ENCODE measurements at places on chromosomes 6 and 20.

DNA sequence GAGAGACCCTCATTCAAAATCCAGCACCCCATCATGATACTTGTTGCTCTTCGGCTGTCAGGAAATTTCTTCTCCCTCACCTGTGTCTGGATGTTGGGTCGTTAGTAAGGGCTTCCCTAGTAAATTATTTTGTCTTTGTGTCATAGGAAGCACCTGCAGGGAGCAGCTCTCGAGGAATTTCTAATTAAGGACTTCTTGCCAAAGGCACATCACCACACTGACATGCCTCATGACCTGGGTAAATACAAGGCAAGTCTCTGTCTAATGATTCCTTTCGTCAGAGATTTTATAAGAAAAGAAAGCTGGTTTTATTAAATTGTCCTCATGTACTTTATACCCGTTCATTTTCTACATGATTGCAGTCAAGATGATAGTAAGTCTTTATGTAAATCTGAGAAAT, at the start of gene NOX3:
Gene NOX3, minus strand, starts transcription at position 74 of the 400 bp plus-strand sequence. Its CDS starts 39 bp downstream, at position 35.
- DNase-seq = no peak

- no peak for DNase-seq
Measured at GRCh38 chr6:114514170-114514569, 171.3 kb upstream of the HS3ST5 start.

DNA sequence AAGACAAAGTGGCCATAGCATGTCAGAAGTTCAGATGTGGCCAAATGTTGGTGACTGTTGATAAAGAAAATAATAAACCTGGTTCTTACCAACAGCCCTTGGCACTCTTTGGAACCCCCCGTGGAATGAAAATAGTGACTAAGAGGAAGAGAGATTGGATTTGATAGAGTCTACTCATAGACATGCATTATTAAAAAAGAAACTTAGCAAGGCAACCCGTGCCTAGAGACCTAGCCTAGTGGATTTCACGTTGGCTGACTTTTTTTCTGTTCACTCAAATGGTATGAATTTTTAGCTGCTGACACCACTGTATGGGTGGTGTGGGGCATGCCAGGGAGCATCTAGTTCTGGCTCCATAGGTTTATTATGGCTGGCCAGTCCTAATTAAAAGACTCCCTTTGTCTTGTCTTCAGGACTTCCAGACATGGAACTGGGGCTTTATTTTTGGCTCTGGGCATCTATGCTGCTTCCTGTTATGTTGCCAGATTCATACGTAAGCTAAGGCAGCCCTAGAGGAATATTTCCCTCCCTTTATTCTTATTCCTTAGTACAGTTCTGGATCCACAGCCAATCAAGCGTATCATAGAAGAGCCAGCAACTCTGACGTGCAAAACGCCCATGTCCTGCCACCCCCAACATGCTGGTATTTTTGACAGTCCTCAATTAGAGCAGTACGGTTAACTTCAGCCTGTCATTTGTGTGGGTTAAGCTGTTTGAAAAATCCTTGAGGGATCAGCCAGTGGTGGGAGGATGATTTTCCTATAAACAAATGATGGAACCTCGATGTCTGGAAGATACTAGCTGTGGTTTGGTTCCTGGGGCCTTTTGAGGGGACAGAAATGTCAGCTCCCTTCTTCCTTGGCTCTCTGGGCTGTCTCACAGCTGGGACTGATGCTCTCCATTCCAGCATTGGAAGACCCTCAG, 127.5 kb downstream of the ISM1 start:
- DNase-seq = no peak

DNA sequence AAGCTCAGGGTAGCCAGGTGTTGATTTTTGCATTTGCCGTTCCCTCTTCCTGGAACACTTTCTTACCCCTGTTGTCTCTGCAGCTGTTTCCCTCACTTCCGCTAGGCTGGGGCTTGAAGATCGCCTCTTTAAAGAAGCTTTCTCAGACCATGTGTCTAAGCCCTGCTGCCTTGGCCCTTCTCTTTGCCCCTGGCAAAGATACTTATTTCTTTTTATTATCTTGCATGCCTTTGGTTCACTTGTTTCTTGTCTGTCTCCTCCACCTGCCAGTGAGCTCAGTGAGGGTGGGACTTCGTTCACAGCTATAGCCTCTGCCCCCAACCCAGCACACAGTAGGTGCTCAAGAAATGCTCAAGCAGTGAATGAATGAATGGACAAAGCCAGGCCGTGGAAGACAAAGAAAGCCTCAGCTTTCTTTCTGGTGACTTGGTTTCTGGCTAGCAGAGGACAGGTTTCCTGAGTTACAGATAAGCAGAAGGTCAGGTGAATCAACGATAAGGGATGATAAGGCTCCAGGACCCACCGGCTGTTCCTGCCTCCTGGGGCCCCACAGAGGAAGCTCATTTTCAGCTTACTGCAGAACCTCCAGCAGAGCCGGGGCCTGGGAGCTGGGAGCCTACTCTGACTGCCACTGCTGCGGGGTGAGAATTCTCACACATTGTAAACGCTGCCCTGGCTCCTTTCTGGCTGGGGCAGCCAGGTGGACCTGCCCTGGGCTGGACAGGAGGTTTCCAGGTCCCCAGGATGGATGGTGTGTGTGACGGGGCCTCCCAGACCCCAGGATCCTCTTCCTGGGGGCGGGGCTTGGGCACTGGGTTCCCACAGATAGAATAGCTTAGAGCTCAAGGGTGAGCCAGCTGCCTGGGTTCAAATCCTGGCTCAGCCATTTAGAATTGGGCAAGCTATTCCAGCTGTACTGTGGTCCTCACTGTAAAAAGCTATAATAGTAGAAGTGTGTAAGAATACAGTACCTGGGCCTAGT, 29.8 kb downstream of the SNAI1 start:
- no peak for DNase-seq
